CD4-positive, alpha-beta T cell treated with Interleukin-6 at 100 ng/mL for 8 hours (primary cell): ENCODE measurements at places on chromosomes 3 and 15.

DNA sequence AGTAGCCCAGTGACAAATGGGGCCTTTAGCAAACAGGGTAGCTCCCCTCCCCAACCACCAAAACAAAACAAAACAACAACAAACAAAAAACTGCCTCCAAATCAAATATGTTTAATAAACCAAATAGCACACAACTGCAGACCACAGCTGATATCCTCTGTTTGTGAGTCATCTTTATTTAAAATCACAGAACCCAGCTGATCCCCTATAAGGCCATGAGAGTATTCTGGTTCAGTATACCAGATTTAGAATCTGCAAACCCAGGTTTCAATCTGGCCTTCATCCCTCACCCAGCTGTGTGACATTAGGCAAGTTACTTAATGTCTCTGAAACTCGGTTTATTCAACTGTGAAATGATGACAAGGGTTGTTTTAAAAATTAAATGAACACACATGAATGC, 124.5 kb downstream of the SUCLG2 start:
- DNase-seq = no peak

- DNase-seq = no peak
Observed at GRCh38 chr3:50132421-50133282, 22.5 kb upstream of the SEMA3F start.

DNA sequence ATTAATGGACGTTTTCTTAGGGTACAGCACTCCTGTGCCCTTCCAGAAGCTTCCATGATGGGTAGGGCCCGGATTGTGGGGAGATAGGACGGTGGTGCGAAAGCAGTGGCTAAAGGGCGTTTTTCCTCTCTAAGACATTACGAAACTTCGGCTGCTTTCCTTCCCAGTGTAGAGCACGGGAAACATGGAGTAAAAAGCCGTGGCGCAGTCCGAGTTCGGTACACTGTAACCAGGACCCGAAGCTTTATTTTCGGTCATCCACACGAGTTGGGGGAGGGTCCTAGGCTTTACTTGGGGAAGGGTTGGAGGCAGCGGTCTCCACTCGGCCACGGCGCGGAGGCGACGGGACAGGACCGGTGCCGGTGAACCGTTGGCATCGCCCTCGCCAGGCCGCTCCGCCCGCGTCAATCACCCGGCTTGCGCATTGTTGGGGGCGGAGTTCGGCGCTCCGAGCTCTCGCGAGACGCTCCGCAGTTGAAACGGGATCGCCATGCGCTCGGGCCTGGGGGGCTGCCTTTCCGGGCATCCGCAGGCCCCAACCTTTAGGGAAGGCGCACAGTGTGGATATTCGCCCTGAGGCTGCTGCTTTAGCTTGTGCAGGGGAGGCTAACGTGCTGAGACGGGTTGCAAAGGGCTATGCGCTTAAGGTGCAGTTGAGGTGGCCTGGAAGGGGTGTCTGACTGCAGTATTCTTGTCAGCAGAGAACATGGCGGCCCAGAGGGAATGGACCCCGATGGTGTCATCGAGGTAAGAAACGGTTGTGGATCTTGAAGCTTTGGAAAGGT, 546 bp downstream of the EIF4A2 start:
- peak; percentile 79 for DNase-seq

DNA sequence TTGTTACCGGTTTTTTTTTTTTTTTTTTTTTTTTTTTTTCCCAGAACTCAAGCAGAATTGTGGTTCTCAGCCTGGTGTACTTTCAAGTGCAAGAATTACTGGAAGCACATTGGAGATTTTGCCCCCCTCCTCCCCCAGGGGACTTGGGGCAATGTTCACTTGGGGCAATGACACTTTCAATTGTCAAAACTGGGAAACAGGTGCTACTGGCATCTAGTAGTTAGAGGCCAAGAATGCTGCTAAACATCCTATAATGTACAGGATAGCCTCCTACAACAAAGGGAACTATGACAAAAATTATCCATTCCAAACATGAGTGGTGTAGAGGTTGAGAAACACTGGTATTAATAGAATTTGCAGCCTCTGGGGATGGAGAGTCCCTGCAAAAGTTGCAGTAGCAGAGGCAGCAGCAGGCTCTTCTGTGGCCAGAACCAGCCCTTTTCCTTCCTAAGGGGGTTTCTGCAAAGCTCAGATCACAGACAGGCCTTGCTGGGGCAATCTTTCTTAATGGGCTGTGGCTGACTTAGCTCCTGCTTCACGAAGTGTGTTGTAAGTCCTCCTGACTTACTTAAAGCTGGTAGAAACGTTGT, 144.3 kb upstream of the MRPS22 start:
- DNase-seq = no peak

DNA sequence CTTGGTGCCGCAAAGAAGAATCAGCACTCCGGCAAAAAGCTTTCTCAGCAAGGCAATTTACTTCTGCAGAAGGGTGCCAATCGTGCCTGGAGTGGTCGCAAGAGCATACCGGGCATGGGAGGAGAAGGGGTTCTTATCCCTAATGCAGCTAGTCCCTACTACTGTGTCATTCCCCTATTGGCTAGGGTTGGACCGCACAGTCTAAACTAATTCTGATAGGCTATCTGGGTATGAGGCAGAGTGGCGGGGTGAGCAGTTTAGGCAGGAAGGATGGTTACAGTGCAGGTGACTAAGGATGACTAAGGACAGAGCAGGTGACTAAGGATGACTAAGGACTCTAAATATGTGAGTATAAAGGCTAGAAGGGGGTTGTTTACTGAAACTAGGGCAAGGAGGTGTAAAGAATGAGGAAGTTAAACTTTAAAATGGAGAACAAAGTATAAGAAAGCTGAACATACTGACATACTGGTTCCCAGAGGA, 52.9 kb downstream of the PGBD4 start:
- no peak for DNase-seq

DNA sequence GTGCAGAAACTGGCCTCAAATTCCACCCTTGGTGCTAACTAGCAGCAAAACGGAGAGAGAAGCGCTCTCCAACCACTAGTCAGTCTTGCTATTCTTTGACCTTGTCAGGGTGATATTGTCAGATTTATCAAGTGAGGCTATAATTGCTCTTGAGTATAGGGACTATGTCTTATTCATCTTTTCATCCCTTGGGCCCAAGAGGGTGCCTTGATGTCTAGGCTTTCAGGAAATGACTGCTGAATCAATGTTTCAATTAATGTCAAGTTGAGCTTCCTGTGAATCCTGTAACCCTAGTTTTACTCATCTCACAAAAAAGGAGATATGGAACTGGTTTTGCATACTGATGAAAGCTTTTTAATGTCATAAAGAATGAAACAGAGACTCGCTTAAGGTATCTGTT, 701.3 kb downstream of the EDEM1 start:
- no peak for DNase-seq
